ENCODE measurements at places on chromosomes 1 and 21. TPM values are rescaled to one million over a fixed set of nuclear protein-coding genes. Genes with fewer than 3 reads are reported as not detected.

ATP6V1G3 gene
- not detected for total RNA-seq

OR2G6 gene
- total RNA-seq: not detected

LCE1B gene
- total RNA-seq: not detected

DENND1B gene
- 18.2 TPM for total RNA-seq

OPRD1 gene
- not detected for total RNA-seq

CDKN2C gene
- 4.7 TPM for total RNA-seq

DCDC2B gene
- total RNA-seq: not detected

BMP8B gene
- 1.4 TPM for total RNA-seq

LIN28A gene
- total RNA-seq: not detected

BRINP3 gene
- total RNA-seq: not detected

PCP4 gene
- total RNA-seq: not detected

MYBPH gene
- not detected for total RNA-seq

GJA9 gene
- total RNA-seq: not detected

CHAF1B gene
- total RNA-seq: 4.0 TPM

CLCNKB gene
- not detected for total RNA-seq

RIMKLA gene
- 0.30 TPM for total RNA-seq

GOLT1A gene
- total RNA-seq: not detected

PAQR6 gene
- 2.2 TPM for total RNA-seq

EPHB2 gene
- 0.38 TPM for total RNA-seq

DFFB gene
- 27.7 TPM for total RNA-seq

RC3H1 gene
- total RNA-seq: 40.5 TPM

CRYBG2 gene
- 1.2 TPM for total RNA-seq

MPZ gene
- 2.3 TPM for total RNA-seq

ZNF678 gene
- total RNA-seq: 8.3 TPM

GUCA2B gene
- total RNA-seq: not detected

KRTAP19-3 gene
- total RNA-seq: not detected

LYPD8 gene
- not detected for total RNA-seq

SETD4 gene
- 17.1 TPM for total RNA-seq

COL6A1 gene
- 6.0 TPM for total RNA-seq

KCNE1 gene
- total RNA-seq: 0.74 TPM

JAM2 gene
- not detected for total RNA-seq

SPRR2D gene
- not detected for total RNA-seq

CSRP1 gene
- 47.8 TPM for total RNA-seq

TAS1R3 gene
- total RNA-seq: 2.3 TPM

ORC1 gene
- 1.5 TPM for total RNA-seq

CASZ1 gene
- 15.9 TPM for total RNA-seq

PTPN7 gene
- 97.0 TPM for total RNA-seq

Measured in naive thymus-derived CD4-positive, alpha-beta T cell (primary cell).